ENCODE measurements at places on chromosomes 6 and 20. TPM values are rescaled to one million over a fixed set of nuclear protein-coding genes. Genes with fewer than 3 reads are reported as not detected.

The CASS4 gene
- 18.1 TPM for total RNA-seq

The CALHM6 gene
- total RNA-seq = 6.7 TPM

The PLN gene
- total RNA-seq = 2.7 TPM

The PDE10A gene
- total RNA-seq = 1.1 TPM

The ZSWIM3 gene
- 2.4 TPM for total RNA-seq

The PEX6 gene
- total RNA-seq = 6.5 TPM

The SYCP2L gene
- total RNA-seq = 0.54 TPM

The EBF4 gene
- 23.7 TPM for total RNA-seq

The RHAG gene
- 0.46 TPM for total RNA-seq

The ADGRF5 gene
- 273 TPM for total RNA-seq

The RIMS1 gene
- 3.0 TPM for total RNA-seq

The TMEM14A gene
- total RNA-seq = 11.9 TPM

The IRF4 gene
- total RNA-seq = 4.7 TPM

The HCRTR2 gene
- not detected for total RNA-seq

The TUBB2B gene
- 1.7 TPM for total RNA-seq

The MUCL3 gene
- total RNA-seq = 1.8 TPM

The BICRAL gene
- total RNA-seq = 11.1 TPM

The TSPO2 gene
- total RNA-seq = not detected

The LGSN gene
- 0.17 TPM for total RNA-seq

The NKAIN2 gene
- total RNA-seq = not detected
